ENCODE measurements at places on chromosomes 6 and 20.

DNA sequence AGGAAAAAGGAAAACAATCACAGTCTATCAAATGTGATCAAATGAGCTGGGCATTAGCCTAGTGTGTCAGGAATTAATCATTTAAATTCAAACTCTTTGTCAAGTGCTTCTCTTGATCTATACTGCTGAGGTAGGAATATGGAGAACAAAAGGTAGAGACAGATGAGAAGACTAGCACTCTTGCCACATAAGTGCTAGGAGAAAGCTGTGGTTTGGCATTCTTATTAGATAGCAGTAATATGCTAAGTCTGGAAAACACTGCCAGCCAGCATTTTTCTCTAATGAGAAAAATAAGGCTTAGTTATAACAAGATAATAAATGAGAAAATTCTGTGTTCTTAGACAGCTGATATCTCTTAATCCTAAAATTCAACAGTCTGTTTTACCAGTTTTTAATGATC lies 38.9 kb downstream of the ORC3 start:
- no peak for DNase-seq

- DNase-seq = no peak
Observed at GRCh38 chr20:60371384-60371783, 413.2 kb downstream of the CDH26 start.

GRCh38 chr20:24379484-24379927 lies 89.9 kb upstream of the SYNDIG1 start:
- DNase-seq = no peak

GRCh38 chr6:13471184-13471583 lies 16.2 kb downstream of the GFOD1 start:
- no peak for DNase-seq

GRCh38 chr6:1915226-1915625 lies 305.5 kb downstream of the FOXC1 start:
- DNase-seq = no peak

- no peak for DNase-seq
Observed at GRCh38 chr6:130150906-130151305, 71.8 kb downstream of the SAMD3 start.

DNA sequence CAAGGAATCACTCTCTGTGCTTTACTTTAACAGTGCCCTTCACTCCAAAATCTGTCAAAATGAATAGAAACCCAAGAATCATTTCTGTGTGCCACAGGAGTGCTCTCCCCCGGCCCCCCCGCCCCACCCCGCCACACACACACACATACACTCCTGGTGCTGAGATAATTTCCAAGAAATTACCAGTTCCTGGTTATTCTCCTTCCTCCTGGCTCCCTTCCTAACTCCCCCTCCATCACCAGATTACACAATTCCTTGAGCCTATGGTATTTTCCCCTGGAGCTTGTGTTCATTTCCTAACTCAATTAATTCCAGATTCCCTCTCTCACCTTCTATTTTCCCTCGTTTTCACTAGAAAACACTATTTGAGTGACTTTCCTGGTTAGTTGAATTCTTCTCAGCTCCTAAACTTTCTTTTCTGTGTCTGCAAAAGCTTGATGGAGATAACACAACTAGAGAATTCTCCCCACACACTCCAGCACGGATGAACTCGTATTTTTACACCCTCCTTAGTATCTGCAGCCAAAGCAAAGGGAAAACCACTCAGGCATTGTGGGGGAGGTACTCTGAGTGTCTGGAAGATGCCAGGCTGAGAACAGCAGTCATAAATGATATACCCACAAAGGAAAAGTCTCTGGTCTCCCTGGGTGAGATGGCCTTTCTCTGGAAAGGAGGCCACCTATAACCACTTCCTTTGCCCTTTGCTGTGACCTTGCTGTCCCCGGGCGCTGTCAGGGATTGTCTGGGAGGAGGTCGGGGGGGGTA lies 1.9 kb upstream of the SLC24A3 start:
- DNase-seq = no peak

- no peak for DNase-seq
Observed at GRCh38 chr6:23415819-23416427, 710.1 kb upstream of the NRSN1 start.

GRCh38 chr6:50848989-50849795 lies 30.5 kb downstream of the TFAP2B start:
- no peak for DNase-seq

DNA sequence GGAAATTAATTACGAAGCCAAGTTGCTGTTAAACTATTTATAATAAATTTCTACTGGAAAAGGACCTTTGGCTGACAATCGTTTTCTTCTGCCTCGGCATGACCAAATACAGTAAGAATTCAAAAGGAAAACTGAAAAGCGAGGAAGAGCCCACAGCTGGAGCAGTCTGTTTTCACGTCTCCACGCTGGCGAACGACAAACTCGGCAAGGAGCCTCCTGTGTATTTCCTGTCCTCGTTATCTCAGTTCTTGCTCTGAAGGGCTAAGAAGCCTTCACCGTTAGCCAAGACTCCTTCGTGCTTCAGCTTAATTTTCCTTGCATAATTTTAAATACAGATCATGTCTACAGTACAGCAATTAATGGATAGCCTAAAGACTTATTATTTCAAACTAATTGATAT lies 214.3 kb upstream of the PLCB4 start:
- no peak for DNase-seq

DNA sequence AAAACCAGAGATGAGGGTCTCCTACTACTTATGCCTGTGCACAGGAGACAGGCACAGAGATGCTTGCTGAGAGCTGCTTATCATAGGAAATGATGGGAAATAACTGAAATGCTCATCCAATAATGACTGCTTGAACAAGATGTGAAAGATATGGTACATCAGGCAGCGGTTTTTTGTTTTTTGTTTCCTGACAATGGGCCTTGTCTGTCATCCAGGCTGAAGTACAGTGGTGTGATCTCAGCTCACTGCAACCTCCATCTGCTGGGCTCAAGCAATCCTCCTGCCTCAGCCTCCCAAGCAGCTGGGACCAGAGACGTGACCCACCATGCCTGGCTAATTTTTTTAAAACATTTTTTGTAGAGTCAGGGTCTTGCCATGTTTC lies 1.2 kb upstream of the RIPOR3 start:
- no peak for DNase-seq

DNA sequence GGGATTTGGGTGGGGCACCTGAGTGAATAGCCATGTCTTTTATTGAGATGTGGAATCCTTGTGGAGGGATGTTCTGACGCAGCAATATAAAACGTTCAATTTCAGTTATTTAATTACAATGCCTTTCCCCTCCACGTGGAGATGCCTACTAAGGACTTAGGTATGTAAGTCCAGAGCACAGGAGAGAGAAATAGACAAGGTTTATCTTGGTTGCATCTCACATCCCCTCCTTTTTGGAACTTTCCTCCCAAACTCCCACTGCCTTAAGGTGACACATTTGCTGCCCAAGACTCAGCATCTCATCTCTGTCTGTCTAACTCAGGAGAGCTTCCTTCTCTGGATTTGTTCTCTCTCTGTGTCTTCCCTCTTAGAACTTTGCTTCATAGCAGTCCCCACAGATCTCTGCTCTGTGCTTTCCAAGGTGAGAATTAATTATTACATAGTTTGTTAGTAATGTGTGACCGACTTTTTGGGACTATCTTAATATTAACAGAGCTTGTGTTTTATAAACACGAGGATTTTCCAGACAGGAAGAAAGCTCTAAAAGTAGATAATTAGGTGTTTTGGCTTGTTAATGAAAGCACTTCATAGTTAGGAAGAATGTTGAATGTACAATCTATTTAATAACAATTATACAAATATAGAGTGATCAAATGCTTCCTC lies 52.6 kb downstream of the COL19A1 start:
- no peak for DNase-seq

- DNase-seq = no peak
Observed at GRCh38 chr6:158686311-158686710, 36.5 kb downstream of the SYTL3 start.

GRCh38 chr6:105920071-105920470 lies 166.1 kb upstream of the PRDM1 start:
- no peak for DNase-seq

DNA sequence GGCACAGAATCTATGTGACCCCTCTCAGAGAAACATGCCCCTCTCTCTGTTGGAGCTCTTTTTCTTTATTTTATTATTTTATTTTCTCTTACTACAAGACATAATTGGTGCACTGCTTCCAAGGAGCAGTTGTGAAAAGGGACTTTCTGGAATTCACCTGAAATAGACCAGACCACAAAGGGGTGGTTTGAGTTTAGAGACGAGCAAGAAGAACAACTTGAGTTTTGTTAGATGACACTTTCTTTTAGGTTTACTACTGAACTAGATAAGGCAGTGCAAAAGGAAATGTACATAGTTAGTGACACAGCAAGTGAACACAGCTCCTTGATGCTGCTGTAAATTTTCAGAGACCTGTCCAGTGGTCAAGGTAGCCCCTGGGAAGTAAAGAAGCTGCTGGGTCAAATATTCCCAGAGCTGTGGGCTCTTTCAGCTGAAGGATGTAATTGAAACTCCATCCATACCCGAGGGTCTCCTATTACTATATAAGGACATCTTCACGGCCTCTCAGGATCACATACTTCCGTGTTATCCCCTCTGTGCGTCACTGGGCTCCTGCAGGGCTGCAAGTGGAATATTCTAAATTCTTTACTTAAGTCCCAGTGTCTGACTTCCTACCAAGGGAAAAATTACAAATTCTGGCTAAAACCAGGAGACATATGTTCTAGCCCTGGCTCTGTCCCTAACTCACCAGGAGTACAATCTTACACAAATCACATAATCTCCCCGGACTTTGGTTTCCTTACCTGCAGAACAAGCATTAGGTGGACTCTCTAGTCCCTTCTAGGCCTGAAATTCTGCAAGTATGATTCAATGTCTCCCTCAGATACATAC lies 69.1 kb upstream of the ADTRP start:
- DNase-seq = no peak

GRCh38 chr6:71279740-71280139 lies 8.9 kb upstream of the OGFRL1 start:
- DNase-seq = no peak

DNA sequence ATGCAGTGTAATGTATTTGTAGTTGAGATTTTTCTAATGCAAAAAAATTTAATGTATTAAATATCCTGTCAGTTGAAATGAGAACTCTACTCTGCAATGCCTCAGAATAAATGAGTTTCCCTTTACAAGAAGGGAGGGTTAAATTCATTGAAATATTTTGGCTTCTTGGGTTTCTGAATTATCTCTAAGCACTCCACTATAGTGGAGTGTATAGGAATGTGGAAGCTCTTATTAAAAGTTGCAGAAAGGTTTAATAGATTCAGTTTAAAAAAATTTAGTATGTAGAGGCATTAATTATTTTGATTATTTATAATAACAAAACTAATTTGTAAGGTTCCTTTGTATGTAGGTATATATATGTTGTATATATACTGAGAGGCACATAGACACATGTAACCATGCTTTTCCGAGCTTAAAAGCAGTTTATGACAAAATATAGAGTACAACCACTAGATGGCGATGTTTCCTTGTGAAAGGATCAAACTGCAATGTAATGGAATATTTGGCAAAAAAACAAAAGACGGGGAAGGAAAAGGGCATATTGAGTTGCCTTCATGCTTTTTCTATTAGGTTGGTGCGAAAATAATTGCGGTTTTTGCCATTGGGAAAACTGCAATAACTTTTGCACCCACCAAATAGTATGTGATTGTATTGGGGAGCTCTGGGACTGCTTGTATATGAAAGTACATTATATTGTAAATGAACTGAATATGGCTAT lies 144.2 kb downstream of the MYO6 start:
- no peak for DNase-seq

- DNase-seq = no peak
Observed at GRCh38 chr6:22017766-22018165, 279.1 kb downstream of the PRL start.

- DNase-seq = no peak
Observed at GRCh38 chr20:51358032-51358724, 184.3 kb downstream of the NFATC2 start.

- no peak for DNase-seq
Observed at GRCh38 chr6:22954749-22955385, 385.5 kb downstream of the HDGFL1 start.

DNA sequence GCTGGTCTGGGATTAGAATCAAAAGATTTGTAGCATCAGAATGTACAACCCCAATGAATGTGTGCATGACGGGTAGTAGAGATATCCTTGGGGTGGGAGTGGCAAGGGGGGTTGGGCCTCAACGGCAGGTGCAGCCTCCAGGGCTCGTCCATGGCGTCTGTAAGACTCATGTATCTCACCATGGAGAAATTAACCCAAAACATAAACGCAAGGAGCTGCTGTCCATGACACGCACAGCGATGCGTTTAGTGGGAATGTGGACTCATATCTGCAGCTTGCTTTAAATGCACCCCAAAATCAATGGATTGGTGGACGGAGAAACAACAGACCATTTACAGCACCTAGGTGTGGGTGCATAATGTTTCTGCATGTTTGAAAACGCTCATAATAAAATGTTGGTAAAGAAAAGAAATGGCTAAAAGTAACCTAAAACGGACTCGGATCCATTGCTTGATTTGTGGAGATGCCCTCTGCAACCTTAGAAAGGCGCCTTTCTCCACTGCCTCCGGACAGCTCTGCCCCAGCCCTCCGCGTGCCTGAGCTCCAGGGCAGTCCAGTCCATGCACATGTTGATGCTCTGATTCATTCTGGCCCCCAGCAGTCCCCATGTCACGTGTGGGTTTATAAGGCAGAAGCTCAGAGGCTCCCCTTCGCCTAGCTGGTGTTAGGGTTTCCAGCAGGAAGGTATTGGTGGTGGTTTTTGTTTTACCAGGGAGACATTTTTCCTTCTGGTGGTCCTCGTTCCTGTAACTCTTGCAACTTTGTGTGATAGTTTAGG lies 24.5 kb downstream of the PYGB start:
- peak; percentile 3 for DNase-seq

DNA sequence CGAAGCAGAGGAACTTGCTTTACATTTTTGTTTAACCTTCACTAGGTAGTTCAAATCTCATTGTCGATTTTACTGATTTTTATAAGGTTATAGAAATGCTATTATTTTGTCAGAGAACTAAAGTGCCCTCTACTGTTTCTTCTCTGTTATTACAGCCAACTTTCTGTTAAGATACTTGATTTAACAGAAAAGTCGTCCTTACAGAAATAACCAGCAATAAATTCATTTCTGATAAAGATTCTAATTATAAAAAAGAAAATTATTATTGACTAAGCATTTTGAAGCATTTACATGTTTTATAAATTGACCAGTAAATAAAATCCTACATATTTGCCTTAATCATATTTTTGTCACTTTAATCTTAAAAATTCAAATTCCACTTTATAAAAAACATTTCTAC lies 60.8 kb downstream of the OGFRL1 start:
- no peak for DNase-seq

- no peak for DNase-seq
Observed at GRCh38 chr20:59808729-59809381, 124.6 kb downstream of the SYCP2 start.

GRCh38 chr6:19333936-19334335 lies 503.2 kb upstream of the ID4 start:
- no peak for DNase-seq

- no peak for DNase-seq
Observed at GRCh38 chr6:40160826-40161225, 226.6 kb upstream of the MOCS1 start.

GRCh38 chr20:47862574-47863240 lies 77.4 kb upstream of the SULF2 start:
- no peak for DNase-seq

Measured in T-helper 17 cell (primary cell).